Neural progenitor cell (in vitro differentiated cells): ENCODE measurements at places on chromosomes 3 and 15.
A peak's percentile ranks its signal among the peaks of the same experiment; 100 is the strongest.

DNA sequence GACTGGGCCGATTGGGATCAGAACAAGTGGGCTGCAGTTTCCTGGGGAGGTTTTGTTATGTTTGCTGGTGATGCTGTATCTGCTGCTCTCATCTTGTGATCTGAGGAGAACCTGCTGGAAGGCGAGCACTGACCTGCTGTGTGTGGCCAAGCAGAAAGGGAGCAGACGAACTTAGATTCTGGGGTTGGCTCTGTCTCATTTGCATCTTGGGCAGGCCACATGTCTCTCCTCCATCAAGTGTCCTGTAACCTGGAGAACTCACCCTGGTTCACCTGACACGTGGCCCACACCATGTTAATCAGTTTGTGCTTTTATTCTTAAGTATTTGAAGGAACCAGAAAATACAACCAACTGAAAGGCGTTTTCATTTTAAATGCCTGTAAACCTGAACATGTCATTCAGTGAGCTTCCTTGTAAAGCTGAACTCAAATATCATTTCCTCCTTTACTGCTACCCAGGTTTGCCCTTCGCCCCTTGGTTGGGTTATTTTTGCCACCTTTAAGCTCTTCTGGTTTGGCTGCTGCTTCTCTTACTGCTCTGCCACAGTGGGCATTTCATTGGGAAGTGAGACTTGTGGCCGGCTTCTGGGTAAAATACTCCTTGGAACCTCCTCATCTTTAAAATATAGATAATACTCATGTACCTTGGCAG, 33.5 kb upstream of the TRAK1 start:
- DNase-seq = no peak

DNA sequence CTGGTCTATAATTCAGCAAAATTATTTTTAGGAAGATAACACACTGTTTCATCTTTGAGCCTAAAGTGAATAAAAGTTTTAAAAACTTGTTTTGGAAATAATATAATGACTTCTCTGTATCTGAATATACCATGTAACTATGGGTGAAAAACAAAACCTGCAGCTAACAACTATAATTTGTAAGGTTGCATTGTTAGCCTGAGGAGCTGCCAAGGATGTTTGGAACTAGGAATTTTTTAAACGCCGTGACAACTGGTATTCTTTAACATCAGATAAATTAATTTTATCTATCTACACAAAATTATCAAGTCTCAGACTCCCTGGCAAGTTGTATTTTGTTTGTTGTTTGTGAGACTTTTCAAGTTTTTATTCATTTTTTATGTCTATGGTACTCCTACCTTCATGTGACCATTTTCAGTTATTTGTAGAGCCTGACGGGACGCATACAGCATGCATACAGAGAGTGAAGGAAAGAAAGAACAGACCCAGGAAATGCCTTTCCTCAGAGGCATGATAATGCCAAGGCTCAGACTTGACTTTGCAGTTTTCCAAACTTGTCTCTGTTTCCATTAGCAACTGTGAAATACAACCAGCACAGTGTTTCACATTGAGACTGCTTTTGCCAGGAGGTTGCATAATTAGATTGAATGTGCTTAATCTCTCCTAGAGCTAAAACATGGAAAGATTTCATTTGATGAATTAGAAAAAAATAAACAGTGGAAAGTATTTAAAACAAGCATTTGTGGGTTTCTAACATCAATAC, 60.8 kb upstream of the ARHGEF26 start:
- no peak for DNase-seq

DNA sequence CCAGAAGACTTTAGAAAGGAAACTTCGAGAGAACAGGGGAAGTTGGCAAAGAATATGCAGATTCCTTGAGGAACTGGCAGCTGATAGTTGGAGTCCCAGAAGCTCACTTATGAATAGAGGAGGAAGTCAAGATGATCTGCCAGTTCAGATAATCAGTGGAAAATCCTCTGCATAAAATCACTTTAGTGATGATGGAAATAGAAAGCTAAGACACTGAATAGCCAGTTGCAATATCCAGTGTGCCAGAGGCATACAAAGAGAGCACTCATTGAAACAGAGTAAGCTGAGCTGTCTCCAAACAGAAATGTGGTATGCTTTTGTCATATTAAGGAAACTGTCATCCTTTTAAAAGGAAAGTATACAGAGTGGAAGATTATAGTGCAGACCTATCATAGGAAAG, 1207.6 kb downstream of the OTOL1 start:
- no peak for DNase-seq

DNA sequence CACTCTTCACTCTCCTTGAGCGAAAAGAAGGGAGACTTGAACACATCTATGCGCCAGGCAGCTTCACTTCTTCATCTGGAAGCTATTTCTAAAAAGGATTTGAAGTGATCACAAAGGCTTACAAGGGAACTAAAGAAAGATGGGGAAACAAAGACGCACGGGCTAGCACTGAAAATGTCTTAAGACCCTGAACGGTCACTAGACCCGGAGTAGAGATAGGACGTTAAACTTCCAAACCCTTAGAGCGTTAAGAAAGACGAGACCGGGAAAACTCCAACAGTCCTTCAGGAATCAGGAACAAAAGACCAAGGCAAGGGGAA, 47.5 kb upstream of the EPHB3 start:
- DNase-seq = peak; percentile 34

- DNase-seq = no peak
These were observed 77.5 kb upstream of the FBN1 start for GRCh38 chr15:48722764-48723661.

- DNase-seq = no peak
These were observed 238.6 kb downstream of the RAP2B start for GRCh38 chr3:153400641-153401040.

GRCh38 chr3:126355777-126356372, 1.3 kb downstream of the KLF15 start:
- peak; percentile 91 for DNase-seq

DNA sequence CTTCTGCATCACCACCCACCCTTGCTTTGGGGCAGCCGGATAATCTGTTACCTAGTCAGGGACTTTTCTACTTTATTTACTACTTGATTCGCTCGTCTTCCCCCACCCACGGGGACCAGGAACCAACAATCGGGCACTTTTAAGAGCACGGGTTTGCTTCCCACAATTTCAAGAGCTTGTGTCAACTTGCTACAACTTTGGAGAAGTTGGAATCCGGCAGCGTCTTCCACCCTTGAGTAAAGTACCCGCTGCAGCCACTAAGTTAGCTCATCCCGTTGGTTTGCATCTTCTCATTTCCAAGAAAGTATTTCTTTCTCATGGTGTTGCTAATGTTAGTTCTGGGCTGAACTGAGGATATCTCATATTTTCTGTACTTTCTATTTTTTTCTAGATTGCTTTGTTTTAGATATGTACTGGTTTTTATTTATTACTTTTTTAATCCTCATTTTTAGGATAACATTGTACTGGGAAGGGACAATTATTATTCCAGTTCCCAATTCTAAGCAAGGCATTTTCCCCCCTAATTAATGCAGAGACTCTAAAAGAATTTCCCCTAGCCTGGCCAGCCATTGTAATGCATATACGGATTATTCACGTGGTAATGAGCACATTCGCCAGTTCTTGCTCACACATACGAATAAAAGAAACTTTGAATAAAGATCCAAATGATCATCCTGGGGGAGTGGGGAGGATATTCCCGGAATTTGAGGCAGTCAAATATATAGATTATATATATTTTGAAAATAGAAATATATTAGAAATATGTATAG, 4.0 kb downstream of the SOX2 start:
- peak; percentile 91 for DNase-seq

DNA sequence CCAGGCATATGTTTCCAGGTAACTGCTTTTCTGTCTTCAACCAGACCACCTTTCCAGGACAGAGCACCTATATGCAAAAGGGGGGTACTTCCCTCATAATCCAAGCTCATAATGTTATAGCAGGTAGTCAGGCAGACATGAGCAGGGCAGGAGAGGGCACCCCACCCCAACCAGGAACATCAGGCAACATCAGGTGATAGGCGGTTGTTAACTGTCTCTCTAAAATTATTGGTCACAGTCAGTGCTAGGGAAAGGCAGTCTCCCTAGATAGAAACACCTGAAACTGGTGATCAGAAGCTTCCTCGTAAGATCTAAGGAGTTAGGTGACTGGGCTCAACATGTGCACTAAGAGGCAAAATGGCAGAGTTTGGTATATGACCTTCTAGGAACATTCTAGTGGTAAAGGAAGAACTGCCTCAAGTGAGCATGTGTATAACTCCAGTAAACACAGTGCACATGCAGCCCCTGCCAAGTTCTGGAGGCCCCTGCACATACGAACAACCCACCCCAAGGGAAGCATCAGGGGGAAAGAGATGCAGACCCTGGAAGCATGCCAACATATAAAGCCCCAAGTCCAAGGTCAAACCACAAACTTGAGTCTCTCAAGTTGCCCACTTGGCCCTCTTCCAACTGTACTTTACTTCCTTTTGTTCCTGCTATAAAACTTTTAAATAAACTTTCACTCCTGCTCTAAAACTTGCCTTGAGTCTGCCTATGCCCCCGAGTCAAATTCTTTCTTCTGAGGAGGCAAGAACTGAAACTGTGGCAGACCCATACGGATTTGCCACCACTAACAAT, 270.9 kb downstream of the ULK4 start:
- no peak for DNase-seq

GRCh38 chr15:90807074-90807785, 61.2 kb upstream of the FURIN start:
- no peak for DNase-seq

DNA sequence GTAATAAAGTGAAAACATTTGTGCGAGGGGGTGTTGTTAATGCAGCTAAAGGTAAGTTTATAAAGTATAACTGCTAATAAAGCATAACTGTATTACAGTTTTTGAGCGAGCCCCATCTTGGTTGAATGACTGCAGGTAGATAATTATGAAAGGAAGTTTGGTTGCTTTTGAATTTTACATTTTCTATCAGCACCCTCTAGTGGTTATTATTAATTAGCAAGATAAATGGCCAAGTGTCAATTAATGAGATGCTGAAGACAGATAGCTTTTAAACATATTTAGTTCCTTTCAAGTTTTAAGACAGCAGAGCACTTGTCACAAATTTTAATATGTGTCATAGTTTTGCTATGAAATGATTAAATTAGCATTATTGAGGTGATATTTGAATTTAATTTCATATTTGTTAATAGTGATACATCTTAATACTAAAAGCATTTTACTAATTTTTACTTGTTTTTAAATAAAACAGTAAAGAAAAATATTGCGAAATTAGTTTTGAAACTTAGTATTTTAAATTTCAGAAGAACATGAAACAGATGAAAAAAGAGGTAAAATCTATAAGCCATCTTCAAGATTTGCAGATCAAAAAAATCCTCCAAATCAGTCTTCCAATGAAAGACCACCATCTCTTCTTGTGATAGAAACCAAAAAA, 15.1 kb downstream of the U2SURP start:
- no peak for DNase-seq

DNA sequence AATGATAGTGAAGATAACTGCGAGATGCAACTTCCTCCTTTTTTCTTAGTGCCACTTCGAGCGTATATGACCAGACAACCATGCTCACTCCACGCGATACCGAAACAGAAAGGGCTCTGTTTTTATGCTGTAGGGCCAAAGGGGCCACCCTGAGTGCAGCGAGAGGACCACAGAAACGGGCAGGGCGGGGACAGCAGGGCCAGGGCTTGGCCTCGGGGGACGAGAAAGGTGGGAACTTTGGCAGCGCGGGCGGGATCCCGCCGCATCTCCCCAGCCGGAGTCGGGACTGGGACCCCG, 483 bp downstream of the VPS13C start:
- DNase-seq = no peak

- DNase-seq = no peak
These were observed 97.2 kb downstream of the CACNA1D start for GRCh38 chr3:53591646-53592045.

DNA sequence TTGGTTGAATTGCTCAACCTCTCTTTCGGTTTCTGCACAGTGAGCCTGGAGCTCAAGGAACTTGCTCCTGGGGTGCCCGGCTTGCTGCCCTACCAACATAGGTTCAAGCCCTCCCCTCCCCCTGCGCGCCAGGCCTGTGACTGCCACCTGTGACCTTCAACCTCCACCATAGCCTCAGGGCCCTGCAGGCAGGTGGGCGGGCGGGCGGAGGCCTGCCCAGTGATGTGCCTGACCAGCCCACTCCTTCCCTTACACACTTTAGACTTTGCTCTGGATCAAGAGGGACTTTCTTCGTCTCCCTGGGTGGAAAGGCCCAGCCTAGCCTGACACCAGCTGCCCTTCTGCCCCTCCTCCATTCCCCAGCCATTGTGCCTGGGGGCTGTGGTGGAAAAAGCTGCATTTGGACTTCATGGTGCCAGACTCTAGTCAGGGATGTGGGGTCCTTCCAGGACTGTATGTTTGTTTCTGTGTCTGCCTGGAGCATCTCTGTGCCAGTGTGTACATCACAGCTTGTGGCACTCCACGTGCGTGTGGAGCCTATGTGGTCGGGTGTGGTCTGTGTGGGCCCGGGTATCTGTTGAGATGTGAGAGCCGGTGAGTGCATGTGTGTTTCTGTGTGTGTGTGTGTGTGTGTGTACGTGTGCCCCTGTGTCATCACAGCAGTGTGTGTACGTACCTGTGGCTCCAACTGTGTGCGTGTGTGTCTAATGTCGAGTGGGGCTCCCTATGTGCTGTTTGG, 9.5 kb downstream of the PRKCD start:
- no peak for DNase-seq

DNA sequence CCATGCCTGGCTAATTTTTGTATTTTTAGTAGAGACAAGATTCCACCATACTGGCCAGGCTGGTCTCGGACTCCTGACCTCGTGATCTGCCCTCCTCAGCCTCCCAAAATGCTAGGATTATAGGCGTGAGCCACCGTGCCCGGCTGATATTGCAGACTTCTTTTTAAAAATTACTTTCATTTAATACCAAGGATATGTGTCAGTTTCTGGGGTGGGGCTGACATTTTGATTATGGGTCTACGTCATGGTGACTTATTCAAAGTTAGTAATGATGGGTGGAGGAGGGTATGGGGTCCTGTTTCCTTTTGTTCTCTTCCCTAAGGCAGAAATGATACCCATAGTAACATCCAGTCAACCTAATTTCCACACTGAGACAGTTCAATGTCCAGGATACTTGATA, 34.7 kb downstream of the GBE1 start:
- DNase-seq = no peak

DNA sequence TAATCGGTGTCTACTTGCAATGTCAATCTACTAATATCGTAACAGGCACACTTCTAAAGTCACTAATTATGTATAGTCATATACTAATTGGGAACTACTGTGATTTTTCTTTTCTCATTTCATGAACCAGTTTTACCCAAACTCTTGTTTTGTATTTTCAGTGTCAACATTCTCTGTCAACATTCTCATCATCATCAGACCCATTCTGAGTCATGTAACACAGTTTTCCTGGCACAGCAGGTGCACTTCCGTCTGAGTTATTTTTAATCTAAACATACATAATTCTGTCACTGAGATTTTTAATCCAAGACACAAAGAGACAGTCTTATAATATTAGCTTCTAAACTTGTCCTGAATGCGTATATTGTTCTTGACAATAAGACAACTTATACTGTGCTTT, 205.1 kb upstream of the EIF1B start:
- DNase-seq = no peak

DNA sequence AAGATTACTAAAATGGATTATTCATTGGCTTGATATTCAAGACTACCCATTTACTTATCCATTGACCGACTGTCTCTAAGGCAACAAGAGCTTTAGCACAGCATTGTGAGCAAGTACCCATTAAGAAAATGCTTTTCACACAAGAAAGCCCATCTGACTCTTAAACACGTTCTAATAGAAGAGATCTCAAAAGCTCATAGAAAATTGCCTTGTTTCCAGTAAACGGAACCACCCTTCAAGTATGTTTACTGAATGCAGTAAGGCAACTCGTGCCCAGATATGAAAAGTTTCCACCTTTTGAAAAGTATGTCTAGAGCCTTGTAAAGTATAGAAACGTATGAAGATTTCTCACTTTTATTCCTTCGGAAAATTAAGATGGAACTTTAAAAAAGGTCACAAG, 655.3 kb upstream of the ALCAM start:
- no peak for DNase-seq
